HEK293T (cell line): ENCODE measurements at places on chromosomes 1 and 21.

DNA sequence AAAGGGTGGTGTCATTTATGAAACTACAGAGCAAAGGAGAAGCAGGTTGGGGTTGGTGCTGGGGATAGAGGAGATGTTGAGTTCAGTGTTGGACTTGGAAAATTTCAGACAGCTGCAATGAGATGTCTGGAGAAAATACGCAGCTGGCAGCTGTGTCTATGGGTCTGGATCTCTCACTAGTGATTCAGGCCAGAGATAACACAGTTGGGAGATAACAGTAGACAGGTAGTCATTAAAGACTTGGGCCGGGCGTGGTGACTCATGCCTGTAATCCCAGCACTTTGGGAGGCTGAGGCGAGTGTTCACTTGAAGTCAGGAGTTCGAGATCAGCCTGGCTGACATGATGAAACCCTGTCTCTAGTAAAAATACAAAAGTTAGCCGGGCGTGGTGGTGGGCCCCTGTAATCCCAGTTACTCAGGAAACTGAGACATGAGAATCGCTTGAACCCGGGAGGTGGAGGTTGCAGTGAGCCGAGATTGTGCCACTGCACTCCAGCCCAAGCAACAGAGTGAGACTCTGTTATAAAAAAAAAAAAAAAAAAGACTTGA is 2.5 kb upstream of the TFAP2E start:
- DNase-seq = no peak

GRCh38 chr1:239686386-239686785 is 300.0 kb downstream of the CHRM3 start:
- no peak for DNase-seq

DNA sequence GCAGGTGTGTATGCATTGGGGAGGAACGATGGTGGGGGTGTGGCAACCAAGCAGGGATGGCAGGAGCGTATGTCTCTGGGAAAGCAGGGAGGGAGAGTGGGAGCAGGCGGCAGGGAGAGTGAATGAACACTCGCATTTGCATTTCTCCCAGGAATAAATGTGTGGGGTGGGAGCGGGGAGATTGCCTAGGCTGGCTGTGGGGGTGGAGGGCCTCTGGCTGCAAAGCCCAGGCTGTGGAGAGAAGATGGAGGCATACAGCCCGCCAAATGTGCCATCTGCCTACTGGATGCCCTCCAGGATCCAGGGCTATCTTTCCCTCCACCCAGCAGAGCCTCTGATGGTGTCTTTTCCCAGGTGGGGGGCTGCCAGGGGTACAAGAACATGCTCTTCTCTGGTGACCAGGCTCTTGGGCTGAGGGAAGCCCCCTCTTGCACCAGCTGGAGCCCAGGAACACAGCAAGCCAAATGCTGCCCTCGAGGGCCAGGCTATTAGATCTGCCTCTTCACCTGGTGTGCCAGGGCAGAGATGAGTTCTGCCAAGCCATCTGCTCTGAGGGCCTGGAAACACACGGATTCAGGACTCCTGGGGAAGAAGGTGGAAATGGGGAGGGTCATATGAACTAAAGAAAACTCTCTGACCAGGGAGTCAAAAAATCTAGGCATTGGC is 1.7 kb upstream of the OPTC start:
- no peak for DNase-seq

GRCh38 chr1:109312246-109312645 is 5.4 kb upstream of the MYBPHL start:
- no peak for DNase-seq

DNA sequence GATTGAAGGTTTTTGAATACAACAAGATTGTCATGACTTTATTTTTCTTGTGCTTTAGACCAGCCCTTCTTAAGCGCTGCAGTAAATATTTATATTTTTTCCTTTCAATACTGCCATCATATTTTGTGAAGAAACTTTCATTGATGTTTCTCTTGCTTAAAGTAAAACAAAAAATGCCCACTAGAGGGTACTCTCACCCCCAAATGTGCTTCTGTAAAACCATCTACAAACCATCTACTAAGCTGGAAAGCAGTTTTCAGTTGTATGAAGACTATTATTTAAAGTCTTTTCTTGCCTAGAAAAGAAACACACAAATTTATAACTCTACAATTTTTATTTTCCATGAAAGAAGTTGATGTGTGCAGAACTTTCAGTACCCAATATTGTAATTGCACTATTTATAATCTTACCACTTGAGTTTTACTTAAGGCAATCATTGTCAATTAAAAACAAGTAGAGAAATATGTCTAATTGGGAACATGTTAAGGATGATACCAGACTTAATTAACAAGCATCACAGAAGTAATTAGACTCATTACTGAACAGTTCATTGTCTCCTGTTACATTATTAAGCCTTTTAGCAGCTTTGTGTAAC is 10.7 kb downstream of the LEPR start:
- DNase-seq = peak; percentile 51

DNA sequence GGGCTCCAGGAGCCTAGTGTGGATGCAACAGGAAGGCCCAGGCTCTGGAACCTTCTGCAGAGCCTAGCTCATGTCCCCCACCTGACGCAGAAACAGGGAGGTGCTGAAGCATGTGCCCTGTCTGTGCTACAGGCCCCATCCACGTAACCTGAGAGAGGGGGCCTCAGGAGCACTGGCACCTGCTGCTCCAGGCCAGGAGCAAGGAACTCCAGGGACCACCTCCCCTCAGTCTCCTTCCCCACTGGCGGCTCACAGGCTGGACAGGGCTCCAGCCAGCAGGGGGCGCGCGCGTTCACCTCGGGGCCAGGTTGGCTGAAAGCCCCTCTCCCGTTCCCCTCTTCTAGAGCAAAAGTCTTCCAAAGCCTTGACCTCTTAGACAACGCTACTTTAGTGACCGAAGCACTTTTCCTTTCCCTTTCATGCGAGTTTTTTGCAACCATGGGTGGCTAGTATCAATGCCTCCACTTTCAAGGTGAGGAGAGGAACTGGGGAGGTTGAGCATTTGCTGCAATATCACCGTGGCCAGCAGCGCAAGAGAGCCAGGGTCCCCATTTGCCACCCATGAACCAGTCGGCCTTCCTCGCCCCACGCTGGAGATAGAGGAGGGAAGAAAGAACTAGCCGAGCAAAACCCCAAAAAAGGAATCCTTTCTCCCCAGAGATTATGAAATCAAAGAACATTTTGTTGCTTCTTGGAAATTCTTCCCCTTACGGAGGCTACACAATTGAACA is 52.4 kb upstream of the GPR157 start:
- DNase-seq = peak; percentile 85

DNA sequence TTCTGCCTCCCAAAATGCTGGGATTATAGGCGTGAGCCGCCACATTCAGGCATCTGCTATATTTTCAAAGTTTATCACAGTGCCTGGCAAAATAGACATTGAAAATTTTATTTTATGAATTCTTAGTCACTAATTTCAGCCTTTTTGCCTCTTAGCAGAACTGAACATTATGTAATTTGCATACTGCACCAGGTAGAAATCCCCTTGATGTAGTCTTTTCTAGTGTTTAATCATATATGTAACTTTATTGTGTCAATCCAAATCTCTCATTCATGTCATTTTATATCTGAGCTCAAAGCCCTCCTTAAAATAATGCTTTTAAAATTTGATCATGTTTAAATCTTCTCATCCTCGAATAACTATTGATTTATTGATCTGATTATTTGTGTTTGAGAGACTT is 19.2 kb downstream of the WDTC1 start:
- DNase-seq = no peak

DNA sequence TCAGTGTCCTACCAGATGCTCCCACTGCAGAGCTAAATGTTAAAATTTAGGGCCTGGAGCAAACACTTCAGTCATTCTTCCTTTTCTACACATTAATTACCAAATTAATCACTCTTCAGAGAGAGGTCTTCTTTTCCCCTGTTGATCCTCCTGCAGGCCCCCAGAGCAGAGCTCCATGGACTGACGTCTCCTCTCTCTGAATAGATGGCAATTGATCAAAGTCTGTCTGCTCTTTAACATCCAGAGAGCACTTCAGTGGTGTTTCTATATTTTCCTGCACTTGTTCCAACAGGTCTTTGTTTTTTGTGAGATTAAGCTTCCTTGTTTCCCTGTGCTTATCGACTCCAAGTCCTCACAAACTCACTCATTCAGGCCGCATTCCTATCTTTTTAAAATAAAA is 239.3 kb downstream of the SIPA1L2 start:
- no peak for DNase-seq

DNA sequence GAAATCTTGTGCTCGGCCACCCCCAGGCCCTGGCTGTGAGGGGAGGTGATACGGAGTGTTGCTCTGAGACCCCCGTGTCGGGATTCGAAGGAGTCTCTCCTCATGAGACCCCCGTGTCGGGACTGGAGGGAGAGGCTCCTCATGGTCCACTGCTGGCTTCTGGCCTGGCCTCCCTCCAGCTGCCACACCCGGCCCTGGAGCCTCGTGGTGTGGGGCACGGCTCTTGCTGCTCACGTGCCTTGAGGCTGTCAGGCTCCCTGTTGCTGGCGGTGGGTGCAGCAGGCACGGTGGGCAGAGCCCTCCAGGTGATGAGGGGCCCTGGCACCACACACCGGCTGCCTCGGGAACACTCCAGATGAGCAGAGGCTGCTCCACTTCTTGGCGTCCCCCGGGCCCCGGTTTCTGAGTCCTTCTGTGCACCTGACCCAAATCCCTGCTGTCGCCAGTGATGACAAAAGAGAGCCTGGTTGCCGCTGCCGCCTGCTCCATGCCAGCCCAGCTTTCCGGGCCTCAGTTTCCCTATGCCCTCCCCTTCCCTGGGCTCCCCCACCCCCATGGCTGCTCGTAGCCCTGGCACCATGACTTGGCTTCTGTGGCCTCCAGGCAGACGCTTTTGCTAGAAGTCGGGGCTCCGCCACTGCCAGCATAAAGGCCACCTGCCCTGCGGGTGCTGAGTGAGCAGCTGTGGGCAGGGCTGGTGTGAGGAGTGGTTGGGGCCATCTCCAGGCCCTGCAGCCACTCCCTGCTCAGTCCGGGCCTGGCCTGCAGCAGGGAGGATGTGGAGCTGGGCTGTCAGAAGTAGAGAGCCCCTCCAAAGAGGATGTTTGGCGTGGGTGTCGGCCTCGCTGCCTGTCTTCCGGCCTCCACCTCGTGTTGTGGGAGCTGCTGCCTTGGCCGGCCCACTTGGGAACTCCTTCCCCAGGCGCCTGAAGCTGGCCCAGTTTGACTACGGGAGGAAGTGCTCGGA is 11.8 kb downstream of the TMEM240 start:
- DNase-seq = peak; percentile 2
